Adrenal gland (tissue), 19 donors: ENCODE measurements at places on chromosomes 6 and 20. TPM values are rescaled to one million over a fixed set of nuclear protein-coding genes. Genes with fewer than 3 reads are reported as not detected.
A peak's percentile ranks its signal among the peaks of the same experiment; 100 is the strongest.

- H3K4me3 ChIP-seq: no peak overlapping the region
- no peaks in the 10 kb centered on the region for H3K36me3 ChIP-seq
- no peak for DNase-seq
- no peaks in the 10 kb centered on the region for H3K4me1 ChIP-seq
- no peaks in the 10 kb centered on the region for H3K27me3 ChIP-seq
- no peak overlapping the region for H3K27ac ChIP-seq
Observed at GRCh38 chr20:11108102-11108810, 434.5 kb upstream of the JAG1 start.

DNA sequence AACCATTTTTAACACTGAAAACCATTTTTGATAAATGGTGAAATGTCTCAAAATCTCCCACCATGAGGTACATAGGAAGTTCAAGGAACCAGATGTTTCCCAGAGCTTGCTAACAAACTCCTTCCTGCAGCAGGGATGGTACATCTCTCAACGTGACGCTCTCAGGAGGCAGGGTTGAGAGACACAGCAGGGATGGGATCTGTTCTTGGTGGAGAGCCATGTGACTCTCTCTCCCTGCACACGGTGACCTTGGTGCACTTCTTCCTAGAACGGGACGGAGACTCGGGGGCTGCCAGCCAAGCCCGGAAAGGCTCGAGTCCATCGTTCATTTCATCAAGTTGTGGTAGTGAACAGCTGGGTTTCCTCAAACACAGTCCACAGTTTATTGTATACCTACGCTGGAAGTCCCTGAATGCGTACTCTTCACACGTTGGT lies 94.2 kb downstream of the FAM50B start:
- no peak overlapping the region for H3K27ac ChIP-seq
- DNase-seq: peak; percentile 64
- H3K36me3 ChIP-seq: no peaks in the 10 kb centered on the region

- no peaks in the 10 kb centered on the region for H3K4me1 ChIP-seq
- no peak for DNase-seq
- no peaks in the 10 kb centered on the region for H3K27me3 ChIP-seq
- H3K4me3 ChIP-seq: no peak overlapping the region
- no peak overlapping the region for H3K27ac ChIP-seq
Observed at GRCh38 chr20:57947421-57948179, 237.8 kb upstream of the PMEPA1 start.

- H3K4me1 ChIP-seq: no peaks in the 10 kb centered on the region
- H3K36me3 ChIP-seq: no peaks in the 10 kb centered on the region
- no peak for DNase-seq
- H3K27me3 ChIP-seq: no peaks in the 10 kb centered on the region
- H3K27ac ChIP-seq: no peak overlapping the region
Observed at GRCh38 chr6:169776379-169776778, 25.0 kb downstream of the ERMARD start.

DNA sequence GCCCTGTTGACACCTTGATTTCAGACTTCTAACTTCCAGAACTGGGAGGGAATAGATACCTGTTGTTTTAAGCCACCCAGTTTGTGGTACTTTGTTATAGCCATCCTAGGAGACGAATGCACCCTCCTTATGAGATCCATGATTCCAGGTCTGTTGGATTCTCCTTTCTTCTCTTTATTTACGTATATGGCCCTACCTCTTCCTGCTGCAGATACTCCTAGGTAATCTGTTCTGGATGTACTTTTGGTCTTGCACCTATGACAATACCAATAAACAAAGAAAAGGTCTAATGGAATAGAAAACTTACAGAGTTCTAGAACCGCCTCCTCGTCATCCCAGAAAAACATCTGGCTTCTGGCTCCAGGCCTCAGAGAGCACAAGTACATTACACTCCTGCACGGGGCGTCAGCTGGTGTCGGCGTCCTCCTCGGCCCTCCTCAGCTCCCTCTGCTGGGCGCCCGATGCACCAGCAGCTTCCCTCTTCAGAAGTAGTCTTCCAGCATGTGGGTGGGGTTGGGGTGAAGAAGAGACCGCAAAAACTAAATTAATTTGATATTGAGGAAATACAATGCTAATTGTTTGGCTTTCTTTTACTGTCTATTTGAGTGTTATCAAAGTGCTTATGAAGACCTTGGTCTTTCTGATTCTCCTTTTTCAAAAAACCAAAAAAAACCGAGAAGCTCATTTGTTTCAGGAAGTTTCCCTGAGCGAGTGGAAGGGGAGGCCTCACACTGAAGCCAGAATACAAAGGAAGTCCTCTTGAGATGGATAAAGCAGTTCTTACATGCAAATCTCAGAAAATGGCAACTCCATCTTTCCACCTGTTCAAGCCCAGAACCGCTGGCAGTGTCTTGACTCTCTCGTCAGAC lies 9.7 kb upstream of the ATXN1 start:
- no peak overlapping the region for H3K27ac ChIP-seq
- no peak overlapping the region for H3K4me3 ChIP-seq
- no peaks in the 10 kb centered on the region for H3K27me3 ChIP-seq

- no peaks in the 10 kb centered on the region for H3K27me3 ChIP-seq
- H3K4me1 ChIP-seq: no peaks in the 10 kb centered on the region
- no peaks in the 10 kb centered on the region for H3K36me3 ChIP-seq
- H3K27ac ChIP-seq: no peak overlapping the region
- H3K4me3 ChIP-seq: no peak overlapping the region
- DNase-seq: no peak
Observed at GRCh38 chr6:157089258-157089657, 234.1 kb downstream of the TMEM242 start.

DNA sequence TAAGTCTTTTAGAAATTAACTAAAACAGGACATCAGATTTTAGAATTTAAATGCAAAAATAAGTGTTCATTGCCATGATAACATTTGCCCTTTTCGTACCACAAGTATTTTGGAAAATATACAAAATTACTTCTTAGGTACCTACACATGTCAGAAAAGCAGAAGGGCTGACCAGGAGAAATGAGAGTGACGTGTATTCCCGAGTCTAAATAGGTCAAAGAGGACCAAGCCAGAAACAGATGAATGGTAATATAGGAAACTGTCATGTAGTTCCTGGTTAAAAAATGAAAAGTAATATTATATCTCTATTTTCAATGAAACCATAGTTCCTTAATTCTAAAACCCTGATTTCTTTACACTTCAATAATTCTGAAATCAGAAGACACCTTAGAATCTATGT lies 126.2 kb downstream of the IPCEF1 start:
- H3K4me3 ChIP-seq: no peak overlapping the region
- H3K27ac ChIP-seq: no peak overlapping the region
- H3K36me3 ChIP-seq: no peaks in the 10 kb centered on the region
- H3K27me3 ChIP-seq: no peaks in the 10 kb centered on the region
- no peaks in the 10 kb centered on the region for H3K4me1 ChIP-seq

- H3K36me3 ChIP-seq: no peaks in the 10 kb centered on the region
- no peak overlapping the region for H3K4me3 ChIP-seq
- H3K27ac ChIP-seq: no peak overlapping the region
- no peak for DNase-seq
Observed at GRCh38 chr6:2232445-2232844, 13.0 kb downstream of the GMDS start.

- no peak overlapping the region for H3K27ac ChIP-seq
- no peaks in the 10 kb centered on the region for H3K36me3 ChIP-seq
- H3K27me3 ChIP-seq: no peaks in the 10 kb centered on the region
Observed at GRCh38 chr6:145087034-145087433, 648.3 kb downstream of the EPM2A start.

DNA sequence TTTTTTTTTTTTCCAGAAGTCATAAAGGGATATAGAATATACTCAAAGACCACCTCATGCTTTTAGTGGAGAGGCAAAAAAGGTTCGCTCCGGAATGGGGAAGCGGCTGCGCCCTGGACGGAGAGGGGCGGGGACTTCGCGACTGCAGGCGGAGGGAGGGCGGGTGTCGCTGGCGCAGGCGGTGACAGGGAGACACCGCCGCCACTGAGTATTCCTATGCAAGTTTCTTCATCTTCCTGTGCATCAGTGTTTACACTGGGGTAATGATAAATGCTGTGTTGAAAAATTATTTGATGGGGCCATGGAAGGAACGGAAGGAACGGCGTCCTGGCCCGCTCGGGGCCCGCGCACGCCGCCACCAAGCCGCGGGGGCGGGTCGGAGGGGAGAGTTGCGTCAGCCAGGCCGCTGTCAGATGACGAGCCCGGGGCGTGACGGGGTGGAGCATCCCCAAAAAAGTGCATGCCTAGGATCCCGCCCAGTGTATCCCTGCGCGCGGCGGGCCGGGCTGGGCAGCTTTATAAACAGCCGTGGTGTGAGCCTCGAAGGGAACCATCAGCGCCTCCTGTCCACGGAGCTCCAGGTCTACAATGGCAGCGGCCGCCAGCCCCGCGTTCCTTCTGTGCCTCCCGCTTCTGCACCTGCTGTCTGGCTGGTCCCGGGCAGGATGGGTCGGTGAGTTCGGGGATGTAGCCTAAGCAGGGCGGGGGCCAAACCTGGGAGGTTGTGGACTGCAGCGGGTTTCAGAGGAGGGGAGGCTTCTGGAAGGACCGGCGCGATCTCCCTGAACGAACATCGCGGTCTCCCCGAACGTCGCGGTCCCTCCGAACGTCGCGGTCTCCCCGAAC lies at the start of gene ULBP1:
TSS of gene ULBP1 (plus strand) at position 482 of the 846 bp plus-strand sequence. CDS start at position 589, 107 bp downstream.
- DNase-seq: peak; percentile 79
- H3K27ac ChIP-seq: no peak within 1 kb of the TSS
- H3K4me1 ChIP-seq: peaks cover 15% of the 10 kb centered on the region
- peaks cover 41% of the 10 kb centered on the region for H3K27me3 ChIP-seq
- no peak within 1 kb of the TSS for H3K4me3 ChIP-seq

- no peaks in the 10 kb centered on the region for H3K36me3 ChIP-seq
- no peaks in the 10 kb centered on the region for H3K27me3 ChIP-seq
- DNase-seq: no peak
- H3K27ac ChIP-seq: no peak overlapping the region
Observed at GRCh38 chr6:28567506-28567905, 41.8 kb downstream of the GPX5 start.

DNA sequence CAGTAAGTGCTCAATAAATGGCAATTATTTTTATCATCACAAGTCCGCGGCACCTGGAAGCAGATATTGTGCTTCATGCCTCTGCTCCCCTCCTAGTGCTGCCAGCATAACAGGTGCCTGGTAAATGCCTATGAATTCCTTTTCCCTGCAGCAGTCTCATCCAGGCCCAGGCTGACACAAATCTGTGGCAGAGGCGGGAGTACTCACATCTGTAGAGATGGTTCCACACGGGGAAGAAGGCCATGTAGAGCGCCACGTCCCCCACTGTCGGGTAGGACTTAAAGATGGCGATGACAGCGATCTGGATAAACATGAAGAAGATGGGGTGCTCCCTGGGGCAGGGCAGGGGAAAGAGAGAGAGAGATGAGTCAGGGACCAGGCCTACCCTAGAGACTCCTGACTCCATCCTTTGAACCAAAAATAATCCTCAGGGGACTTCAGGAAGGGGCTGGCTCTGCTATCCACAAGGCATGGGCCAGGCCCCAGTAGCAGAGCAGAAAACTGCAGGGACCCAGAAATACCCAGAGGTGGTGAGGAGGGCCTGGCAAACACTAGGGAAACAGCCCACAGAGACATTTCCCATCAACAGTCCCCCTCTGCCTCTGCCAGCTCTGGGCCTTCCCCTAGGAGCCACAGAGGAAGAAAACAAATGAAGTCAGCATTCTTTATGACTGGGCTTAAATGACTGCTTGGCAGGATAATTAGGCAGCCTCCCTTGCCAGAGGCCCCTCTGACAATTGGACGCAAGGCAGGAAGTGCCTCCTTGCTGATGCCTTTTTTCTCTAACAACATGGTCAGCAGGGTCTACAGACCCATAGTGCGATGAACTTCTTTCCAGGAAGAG lies 23.0 kb downstream of the MAP1LC3A start:
- no peak overlapping the region for H3K4me3 ChIP-seq
- no peak for DNase-seq
- H3K27me3 ChIP-seq: no peaks in the 10 kb centered on the region
- no peaks in the 10 kb centered on the region for H3K4me1 ChIP-seq
- H3K36me3 ChIP-seq: no peaks in the 10 kb centered on the region

DNA sequence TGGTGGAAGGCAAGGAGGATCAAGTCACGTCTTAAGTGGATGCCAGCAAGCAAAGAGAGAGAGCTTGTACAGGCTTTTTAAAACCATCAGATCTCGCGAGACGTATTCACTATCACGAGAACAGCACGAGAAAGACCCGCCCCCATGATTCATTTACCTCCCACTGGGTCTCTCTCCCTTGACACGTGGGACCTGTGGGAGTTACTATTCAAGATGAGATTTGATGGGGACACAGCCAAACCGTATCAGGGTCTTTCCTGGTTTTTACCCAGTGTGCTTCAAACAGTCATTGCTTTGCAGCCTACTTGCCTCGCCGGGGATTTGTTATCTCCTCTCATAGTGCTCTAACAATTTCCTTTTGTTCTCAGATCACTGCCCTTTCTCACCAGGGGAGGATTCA lies 108.2 kb downstream of the UST start:
- H3K4me1 ChIP-seq: peaks cover 7% of the 10 kb centered on the region
- H3K36me3 ChIP-seq: no peaks in the 10 kb centered on the region
- no peak overlapping the region for H3K27ac ChIP-seq
- H3K27me3 ChIP-seq: no peaks in the 10 kb centered on the region
- no peak overlapping the region for H3K4me3 ChIP-seq

GRCh38 chr20:32449057-32449889 lies 91.1 kb downstream of the ASXL1 start:
- H3K4me3 ChIP-seq: no peak overlapping the region
- H3K36me3 ChIP-seq: no peaks in the 10 kb centered on the region

- H3K4me3 ChIP-seq: no peak overlapping the region
- H3K27ac ChIP-seq: no peak overlapping the region
- DNase-seq: no peak
- no peaks in the 10 kb centered on the region for H3K36me3 ChIP-seq
- peaks cover 16% of the 10 kb centered on the region for H3K4me1 ChIP-seq
- H3K27me3 ChIP-seq: no peaks in the 10 kb centered on the region
Observed at GRCh38 chr20:35542990-35543389, 1.1 kb downstream of the ERGIC3 start.

DNA sequence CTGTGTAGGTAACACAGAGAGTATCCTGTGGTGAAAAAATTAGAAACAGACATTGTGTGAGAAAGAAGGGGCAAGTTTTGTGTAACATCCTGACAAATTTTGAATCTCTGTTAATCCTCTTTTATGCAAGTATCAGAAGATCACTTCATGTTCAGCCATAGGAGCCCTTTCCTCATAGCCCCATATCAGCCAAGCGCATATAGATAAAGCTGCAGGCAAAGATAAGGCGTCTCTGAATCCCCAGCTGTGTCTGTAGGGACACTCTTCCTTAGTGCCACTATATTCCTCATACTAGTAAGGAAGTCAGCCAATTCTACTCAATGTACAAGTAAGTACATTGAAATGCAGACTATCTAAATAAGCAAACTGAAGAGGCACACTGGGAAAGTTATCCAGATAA lies 22.3 kb downstream of the HTR1E start:
- no peaks in the 10 kb centered on the region for H3K4me1 ChIP-seq
- H3K27ac ChIP-seq: no peak overlapping the region
- H3K4me3 ChIP-seq: no peak overlapping the region

BFSP1 gene
- 1.9 TPM for polyA plus RNA-seq

BPIFB4 gene
- 0.07 TPM for polyA plus RNA-seq

FOXF2 gene
- polyA plus RNA-seq: 0.46 TPM

TCF21 gene
- polyA plus RNA-seq: 2.6 TPM

MOCS1 gene
- polyA plus RNA-seq: 10.2 TPM
